ENCODE measurements at places on chromosomes 1 and 21. TPM values are rescaled to one million over a fixed set of nuclear protein-coding genes. Genes with fewer than 3 reads are reported as not detected.

DNA sequence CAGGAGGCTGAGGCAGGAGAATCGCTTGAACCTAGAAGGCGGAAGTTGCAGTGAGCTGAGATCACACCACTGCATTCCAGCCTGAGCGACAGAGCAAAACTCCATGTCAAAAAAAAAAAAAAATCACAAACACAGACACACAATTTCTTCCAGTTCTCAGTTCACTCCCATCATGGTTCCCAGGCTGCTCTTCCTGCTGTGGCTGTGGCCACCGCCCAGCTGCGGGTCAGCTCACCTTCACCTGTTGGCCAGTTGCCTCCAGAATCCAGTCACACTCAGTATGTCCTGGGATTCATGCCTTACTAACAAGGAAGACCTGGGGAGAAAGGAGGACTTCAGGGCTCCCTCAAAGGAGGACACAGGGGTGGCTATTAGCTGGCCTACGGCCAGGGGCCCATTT lies 45.9 kb upstream of the SLC25A33 start:
- DNase-seq = no peak

DNA sequence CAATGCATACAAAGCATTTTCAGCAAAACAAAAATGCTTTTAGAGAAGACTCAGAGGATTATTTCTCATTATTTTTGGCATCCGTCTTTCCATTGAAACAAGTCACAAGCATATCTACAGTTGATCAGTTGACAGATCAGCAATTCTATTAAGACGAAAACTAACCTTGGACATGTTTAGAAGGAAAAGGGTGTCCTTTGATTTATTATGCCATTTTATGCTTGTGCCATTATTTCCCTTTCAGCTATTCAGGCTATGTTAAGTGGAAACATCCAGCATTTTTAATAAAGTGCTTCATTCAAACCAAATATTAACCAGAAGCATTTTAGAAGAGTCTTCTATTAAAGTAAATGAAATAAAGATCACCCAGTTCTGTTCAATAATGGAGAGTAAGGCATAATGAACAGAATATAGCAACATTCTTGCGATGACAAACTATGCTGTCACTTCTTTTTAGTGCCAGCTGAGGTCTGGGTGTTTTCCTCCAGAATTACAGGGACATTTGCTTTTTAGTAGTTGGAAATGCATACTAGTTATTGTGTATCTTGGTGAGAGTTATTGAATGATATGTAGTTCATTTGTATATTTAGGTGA lies 481.4 kb downstream of the PLA2G4A start:
- DNase-seq = no peak

The HSD3B1 gene
- total RNA-seq = not detected

- DNase-seq = no peak
Observed at GRCh38 chr1:203036135-203036534, 9.8 kb downstream of the PPFIA4 start.

The LPAR3 gene
- 16.6 TPM for total RNA-seq

DNA sequence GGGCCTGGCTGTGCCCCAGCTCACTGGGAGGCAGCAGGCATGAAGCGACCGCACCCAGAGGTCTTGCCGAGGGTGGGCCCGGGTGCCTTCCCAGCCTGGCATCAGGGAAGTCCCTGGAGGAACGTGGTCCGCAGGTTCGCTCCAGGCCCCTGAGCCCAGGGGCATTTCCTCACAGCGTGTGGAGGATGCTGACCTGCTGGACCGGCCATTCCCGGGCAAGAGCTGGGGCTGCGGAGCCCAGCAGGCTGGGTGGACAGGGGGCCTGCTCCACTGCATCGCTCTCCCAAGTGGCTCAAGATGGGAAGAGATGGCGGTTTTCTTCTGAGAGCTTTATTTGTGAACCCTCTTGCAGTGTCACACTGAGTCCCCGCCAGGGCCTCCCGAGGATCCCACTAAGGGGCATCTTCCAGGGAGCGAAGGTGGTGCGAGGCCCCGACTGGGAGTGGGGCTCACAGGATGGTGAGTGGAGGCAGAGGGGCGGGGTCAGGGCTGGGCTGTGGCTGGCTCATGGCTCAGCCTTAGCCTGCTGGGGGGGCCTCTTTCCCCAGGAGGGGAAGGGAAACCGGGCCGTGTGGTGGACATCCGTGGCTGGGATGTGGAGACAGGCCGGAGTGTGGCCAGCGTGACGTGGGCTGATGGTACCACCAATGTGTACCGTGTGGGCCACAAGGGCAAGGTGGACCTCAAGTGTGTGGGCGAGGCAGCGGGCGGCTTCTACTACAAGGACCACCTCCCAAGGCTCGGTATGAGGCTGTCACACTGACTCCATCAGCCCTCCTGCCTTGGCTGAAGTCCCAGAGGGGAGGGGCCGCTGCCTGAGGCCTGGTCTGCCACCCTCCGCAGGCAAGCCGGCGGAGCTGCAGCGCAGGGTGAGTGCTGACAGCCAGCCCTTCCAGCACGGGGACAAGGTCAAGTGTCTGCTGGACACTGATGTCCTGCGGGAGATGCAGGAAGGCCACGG lies 7.2 kb upstream of the MMP23B start:
- peak; percentile 78 for DNase-seq

DNA sequence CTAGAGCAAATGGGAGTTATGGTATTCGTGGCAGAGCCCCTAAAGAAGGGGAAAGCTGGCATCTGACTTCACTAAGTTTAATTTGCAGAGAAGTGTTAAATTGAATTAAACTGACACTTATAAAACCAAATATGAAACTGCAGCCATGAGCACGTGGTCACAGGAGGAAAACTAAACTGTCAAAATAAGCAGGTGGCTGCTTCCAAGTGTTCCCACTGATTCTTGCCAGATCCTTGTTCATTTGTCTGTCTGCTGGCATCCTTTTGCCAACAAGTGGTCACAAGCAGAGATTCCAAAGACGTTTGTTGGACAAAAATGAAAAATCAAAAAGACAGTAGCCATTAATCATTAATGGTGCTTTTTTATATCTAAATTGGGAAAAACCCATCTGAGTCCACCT lies 6.5 kb upstream of the CELA2B start:
- DNase-seq = no peak

All from Right ventricle myocardium inferior (tissue), 1 donor.